ENCODE measurements at places on chromosomes 12 and 14. TPM values are rescaled to one million over a fixed set of nuclear protein-coding genes. Genes with fewer than 3 reads are reported as not detected.

Gene SOAT2
- total RNA-seq, result not detected

Gene PLCZ1
- total RNA-seq, result not detected

Gene AKAP3
- total RNA-seq, result 1.9 TPM

Gene DPPA3
- not detected for total RNA-seq

Gene DCN
- total RNA-seq, result 1.1 TPM

Gene KCNK13
- not detected for total RNA-seq

Gene IL22
- total RNA-seq, result not detected

Gene KTN1
- total RNA-seq, result 140 TPM

Gene USP15
- 41.8 TPM for total RNA-seq

Gene LHX5
- total RNA-seq, result 0.24 TPM

Gene DNAJC22
- 0.72 TPM for total RNA-seq

Gene SLC2A3
- 8.3 TPM for total RNA-seq

Gene KLRK1
- not detected for total RNA-seq

Gene AQP6
- total RNA-seq, result not detected

Gene OR4E1
- total RNA-seq, result not detected

Gene COX8C
- not detected for total RNA-seq

Gene GPRC5D
- total RNA-seq, result not detected

Gene TMEM179
- total RNA-seq, result not detected

Gene TMEM63C
- total RNA-seq, result 1.4 TPM

Gene MMP17
- total RNA-seq, result 4.0 TPM

Gene IFI27L1
- total RNA-seq, result 8.9 TPM

Gene MAP1LC3B2
- total RNA-seq, result 0.48 TPM

Gene STYK1
- total RNA-seq, result 5.1 TPM

Gene CCDC175
- total RNA-seq, result not detected

Gene PLA2G1B
- not detected for total RNA-seq

Gene NRIP2
- not detected for total RNA-seq

Gene SLC35E3
- total RNA-seq, result 2.1 TPM

Gene CERS5
- 26.7 TPM for total RNA-seq

Gene NUMB
- total RNA-seq, result 17.6 TPM

Gene CKB
- 33.5 TPM for total RNA-seq

Gene AVPR1A
- total RNA-seq, result not detected

Gene SPIC
- total RNA-seq, result not detected

Gene PDZRN4
- not detected for total RNA-seq

Gene BEGAIN
- 3.8 TPM for total RNA-seq

Gene FKBP11
- 9.2 TPM for total RNA-seq

Gene IL26
- total RNA-seq, result not detected

Gene CABP1
- total RNA-seq, result not detected

Gene HSP90B1
- 645 TPM for total RNA-seq

Gene BDKRB2
- 0.64 TPM for total RNA-seq

Gene SSPN
- total RNA-seq, result 1.5 TPM

Gene LMNTD1
- total RNA-seq, result not detected

Gene ARF3
- total RNA-seq, result 26.6 TPM

Gene FAM222A
- 0.24 TPM for total RNA-seq

Gene CATSPERB
- 1.2 TPM for total RNA-seq

Gene SELPLG
- not detected for total RNA-seq

Gene HNRNPA1
- total RNA-seq, result 305 TPM

Gene ACVR1B
- total RNA-seq, result 13.0 TPM

Gene SERPINA12
- not detected for total RNA-seq

Gene LRTM2
- total RNA-seq, result not detected

Gene GPR135
- total RNA-seq, result 0.96 TPM

Gene C3AR1
- total RNA-seq, result not detected

Gene FLVCR2
- 1.7 TPM for total RNA-seq

Gene PIWIL1
- total RNA-seq, result not detected

Data from tracheal epithelial cell (primary cell).